ENCODE measurements at places on chromosomes 7 and 10.
A peak's percentile ranks its signal among the peaks of the same experiment; 100 is the strongest.

DNA sequence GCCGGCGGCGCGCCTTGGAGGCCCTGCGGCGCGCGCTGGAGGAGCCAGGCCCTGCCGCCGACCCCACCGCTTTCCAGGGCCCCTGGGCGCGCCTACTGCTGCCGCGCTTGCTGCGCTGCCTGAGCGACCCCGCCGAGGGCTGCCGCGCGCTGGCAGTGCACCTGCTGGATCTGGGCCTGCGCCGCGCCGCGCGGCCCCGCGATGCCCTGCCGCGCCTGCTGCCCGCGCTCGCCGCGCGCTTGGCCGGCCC, 280 bp downstream of the DNAAF5 start:
- no peak for DNase-seq

- no peak for DNase-seq
These were observed 134.6 kb downstream of the RNF216 start for GRCh38 chr7:5646846-5647245.

- DNase-seq: no peak
These were observed 145.6 kb upstream of the SEMA3C start for GRCh38 chr7:81064426-81064825.

DNA sequence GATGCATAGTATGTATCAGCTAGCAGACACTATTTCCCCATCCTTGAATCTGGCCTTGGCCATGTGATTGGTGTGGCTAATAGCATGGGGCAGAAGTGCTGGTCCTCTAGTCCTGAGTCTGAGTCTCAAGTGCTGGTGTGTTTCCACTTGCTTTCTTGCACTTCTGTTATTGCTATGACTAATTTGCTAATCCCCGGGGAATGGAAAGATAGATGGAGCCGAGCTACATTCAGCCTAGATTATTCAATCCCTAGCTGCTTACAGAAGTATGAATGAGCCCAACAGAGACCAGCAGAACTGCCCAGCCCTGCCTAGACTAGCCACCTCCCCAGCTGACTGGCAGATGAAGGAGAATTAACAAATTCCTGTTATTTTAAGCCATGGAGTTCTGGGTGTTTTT, 53.2 kb upstream of the SYPL1 start:
- no peak for DNase-seq

DNA sequence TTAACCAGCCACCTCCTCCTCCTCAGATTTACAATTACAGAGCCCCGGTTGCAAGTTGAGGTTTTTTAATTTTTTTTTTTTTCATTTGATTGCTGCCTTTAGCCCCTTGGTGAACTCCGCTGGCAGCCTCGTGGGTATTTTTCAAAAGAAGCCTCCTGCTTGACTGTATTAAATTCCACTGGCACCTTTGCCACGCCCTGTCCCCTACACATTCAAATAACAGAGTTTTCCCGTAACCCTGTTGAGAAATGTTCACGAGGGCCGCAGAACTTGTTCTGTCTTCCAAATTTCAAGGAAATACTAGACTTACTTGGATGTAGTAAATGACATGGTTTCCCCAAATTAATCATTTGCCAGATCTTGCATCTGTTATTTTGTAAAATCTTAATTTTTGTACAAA, 167.0 kb downstream of the ARID5B start:
- no peak for DNase-seq

DNA sequence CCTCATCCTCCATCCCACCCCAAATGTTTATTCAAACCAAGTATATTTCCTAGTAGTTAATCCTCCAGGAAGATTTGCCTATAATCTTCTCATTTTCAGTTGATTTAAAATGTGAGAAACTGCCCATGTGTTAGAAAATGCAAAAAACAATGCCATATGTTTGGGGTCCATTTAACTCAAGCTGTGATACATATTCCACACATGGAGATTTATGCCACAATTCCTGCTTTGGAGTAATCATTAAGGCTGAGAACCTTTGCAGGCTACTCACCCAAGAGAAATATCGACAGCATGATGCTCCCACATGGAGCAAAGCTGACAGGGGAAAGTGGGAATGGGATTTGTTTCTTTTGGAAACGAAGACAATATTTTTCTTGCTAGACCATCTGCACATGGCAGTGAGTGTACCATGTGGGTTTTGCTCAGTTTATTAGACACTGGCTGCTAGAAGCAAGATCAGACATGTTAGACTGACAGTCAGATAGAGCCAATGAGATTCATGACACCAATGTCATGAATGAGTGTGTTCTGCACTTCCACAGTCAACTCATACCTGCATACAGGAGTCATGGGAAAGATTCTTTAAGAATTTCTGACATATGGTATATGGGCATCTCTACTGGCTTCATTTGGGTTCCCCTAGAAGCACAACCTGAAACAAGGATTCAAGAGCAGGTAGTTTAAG, 3.4 kb upstream of the GRM8 start:
- no peak for DNase-seq

GRCh38 chr7:14507617-14508016, 394.9 kb downstream of the DGKB start:
- DNase-seq: no peak

GRCh38 chr7:98105942-98106544, 619 bp upstream of the LMTK2 start:
- DNase-seq: peak; percentile 2

- no peak for DNase-seq
These were observed 128.9 kb downstream of the SDK1 start for GRCh38 chr7:3429981-3430380.

GRCh38 chr10:50410066-50410811, 158.9 kb upstream of the ASAH2 start:
- DNase-seq: no peak

DNA sequence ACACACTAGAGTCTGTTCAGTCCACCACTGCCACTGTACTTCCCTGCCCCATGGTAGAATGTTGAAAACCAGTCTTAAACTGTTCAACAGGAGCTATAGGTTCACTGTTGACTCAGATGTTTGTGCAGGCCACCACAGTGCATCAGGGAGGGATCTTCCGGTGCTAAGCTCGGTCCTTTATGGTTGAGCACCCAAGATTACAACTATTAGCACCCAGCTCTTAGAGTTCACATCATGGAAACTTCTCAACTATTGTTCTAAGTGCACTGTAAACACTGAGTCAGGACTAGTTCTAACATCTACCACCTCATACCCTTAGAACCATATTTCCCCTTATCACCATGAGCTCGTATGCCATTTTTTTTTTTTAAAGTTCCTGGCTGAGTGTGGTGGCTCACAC, 97.1 kb upstream of the MXI1 start:
- no peak for DNase-seq

DNA sequence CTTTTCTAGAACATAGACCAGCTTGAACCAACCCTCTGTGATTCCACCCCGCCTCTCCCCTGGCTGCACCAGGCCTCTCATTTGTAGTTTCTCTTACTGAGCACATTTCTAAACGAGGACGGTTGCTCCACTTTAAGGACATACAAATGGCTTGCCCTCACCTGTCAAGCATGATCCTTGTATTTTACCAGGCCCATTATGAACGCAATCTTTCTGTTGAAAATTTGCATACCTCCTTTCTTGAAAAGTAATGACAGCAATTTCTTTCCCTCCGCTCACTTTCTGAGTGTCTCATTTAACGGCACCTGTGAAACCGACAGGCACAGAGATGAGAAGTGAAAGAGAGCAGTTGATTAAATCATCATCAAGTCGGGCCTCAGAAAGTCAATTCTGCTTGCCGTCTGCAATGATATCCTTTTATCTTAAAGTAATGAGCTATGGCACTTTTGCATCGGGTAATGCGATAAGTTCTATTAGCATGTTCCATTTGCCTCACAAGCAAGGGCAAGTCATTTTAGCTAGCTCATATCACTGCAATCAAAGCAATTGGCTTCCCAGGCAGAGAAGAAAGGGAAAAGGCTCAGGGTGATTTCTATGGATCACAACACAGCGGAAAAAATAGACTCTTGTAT, 705.6 kb upstream of the GALNT17 start:
- no peak for DNase-seq

- no peak for DNase-seq
These were observed 419.5 kb downstream of the PHTF2 start for GRCh38 chr7:78218051-78218450.

GRCh38 chr10:23534326-23534725, 95.5 kb downstream of the OTUD1 start:
- DNase-seq: no peak

DNA sequence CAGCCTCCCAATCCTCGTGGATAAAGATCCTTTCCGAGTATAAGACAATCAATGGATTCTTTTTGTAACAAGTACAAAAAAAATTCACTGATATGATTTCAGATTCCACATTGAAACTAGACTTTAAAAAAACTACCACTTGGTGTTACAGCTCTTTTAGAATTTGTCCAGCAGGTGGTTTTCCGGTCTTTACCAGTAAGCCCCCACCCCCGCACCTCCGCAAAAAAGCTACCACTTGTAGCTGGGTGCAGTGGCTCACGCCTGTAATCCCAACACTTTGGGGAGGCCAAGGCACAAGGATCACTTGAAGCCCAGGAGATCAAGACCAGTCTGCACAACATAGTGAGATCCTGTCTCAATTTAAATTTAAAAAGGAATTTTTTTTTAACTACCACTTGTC, 19.8 kb downstream of the IGF2BP3 start:
- DNase-seq: no peak

- no peak for DNase-seq
These were observed 49.0 kb downstream of the SPOCK2 start for GRCh38 chr10:72039377-72039776.

GRCh38 chr7:74173074-74173473, 1.1 kb upstream of the EIF4H start:
- DNase-seq: no peak

DNA sequence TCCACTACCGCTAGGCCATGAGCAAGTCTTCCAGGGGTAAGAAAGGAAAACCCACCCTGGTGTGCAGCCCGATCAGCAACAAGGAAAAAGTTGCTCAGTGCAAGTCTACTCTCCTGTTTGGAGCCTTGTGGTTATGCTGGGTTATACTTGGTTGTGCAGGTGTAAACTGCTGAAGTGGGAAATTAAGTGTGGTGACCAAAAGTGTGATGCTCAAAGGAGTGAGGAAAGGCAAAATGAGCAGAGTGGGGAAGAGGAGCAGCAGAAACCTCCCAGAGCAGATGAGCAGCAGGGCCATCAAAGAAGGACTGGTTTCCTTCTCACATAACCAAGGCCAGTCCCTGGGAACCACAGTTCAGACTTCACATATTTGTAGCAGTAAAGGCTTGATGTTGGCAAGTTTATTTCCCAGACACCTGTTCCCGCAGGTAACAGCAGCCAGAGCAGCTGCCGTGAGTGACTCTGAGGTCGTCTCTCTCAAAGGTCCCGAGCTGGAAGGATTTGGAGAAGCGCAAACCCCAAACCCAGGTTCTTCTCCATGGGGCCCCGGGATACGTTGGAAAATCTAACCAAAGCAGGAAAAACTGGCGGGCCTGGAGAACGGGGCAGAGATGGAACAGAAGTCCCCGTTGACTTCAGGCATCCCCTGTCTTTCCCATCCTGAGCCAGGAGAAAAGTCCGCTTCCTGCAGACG, 607 bp upstream of the SMO start:
- DNase-seq: no peak

DNA sequence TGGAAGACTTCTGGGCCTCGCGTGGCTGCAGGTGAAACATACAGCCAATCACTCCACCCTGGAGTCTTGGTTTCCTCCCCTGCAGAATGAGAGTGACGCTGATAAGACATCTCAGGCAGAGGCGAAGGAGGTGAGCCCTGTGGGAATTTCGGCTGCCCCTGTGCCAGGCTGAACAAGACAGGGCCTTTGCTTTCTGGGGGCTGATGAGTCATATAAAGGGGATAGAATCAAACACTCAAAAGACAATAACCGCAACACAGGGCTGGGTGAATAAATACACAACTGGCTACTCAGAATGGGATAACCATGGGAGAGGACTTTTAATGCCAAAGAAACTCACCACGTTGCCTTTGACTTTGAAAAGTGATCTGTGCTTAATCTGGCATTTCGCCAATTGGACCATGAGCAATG, 143.8 kb downstream of the KCNMA1 start:
- no peak for DNase-seq

DNA sequence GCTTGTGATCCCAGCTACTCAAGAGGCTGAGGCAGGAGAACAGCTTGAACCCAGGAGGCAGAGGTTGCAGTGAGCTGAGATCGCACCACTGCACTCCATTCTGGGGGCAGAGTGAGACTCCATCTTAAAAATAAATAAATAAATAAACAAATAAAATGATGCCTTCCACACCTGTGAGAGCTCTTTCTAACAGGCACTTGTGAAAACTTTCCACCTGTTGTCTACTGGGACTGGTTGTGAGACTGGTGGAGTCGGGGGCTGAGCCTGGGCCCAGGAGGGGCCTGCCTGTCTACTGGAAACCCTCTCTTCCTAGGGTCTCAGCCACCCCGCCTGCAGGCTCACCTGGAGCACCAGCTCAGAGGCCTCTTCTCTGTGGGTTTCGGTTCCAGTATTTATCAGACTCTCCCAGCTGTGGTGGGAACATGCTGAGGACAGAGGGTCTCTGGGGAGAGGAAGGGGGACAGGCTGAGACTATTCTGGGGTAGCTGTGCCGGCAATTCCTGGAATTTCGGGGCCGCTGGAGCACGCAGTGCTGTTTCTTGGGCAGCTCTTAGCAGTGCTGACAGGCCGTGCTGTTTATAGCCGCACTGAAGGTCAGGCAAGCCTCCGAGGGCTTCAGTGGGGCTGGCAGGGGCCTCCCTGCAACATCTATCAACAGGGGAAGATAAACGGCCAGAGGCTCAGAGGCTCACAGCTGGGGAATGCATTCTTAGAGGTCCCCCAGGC, 3.8 kb downstream of the LDB3 start:
- DNase-seq: no peak

Measured in activated T-helper 1 cell treated with anti-CD3 and anti-CD28 coated beads, Interleukin-2, amount 50 U/mL, for 16 hours (primary cell).